ENCODE measurements at places on chromosomes 1 and 21.

- DNase-seq = no peak
Observed at GRCh38 chr1:189312499-189312898, 1165.2 kb downstream of the BRINP3 start.

DNA sequence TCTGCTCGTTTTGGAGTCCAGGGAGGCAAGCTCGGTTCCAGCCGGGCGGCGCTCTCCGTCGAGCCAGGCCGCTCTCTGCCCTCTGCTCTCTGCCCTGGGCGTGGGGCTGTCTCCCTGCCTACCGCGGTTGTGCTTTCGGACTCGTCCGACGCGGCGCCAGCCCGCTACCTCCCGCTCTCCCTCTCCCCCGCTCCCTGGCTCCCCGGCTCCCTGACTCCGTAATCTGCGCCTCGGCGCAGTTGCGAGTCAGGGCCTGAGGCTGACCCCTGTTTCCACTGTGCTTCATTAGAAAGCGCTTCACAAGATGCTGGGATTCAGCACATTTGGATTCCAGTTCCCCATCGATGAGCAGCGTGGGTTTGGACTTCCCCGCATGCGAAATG is 2.2 kb downstream of the SOX13 start:
- no peak for DNase-seq

DNA sequence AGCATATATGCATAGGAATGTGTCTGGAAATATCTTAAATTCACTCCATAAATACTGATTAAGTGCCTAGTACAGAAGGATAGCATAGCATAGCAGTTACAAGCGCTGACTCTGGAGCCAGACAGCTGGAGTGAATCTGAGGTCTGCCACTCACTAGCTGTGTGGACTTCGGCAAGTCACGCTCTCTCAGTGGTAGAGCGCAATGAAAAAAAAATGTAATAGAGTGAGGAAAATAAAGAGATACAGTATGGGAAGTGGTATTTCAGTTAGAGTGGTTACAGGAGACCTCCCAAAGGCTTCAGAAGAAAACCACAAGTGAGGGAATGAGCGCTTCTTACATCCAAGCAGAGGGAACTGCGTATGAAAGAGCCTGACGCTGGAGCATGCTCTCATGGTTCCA is 338.9 kb upstream of the PRMT6 start:
- no peak for DNase-seq

- no peak for DNase-seq
Observed at GRCh38 chr21:46150491-46151121, 4.8 kb downstream of the FTCD start.

DNA sequence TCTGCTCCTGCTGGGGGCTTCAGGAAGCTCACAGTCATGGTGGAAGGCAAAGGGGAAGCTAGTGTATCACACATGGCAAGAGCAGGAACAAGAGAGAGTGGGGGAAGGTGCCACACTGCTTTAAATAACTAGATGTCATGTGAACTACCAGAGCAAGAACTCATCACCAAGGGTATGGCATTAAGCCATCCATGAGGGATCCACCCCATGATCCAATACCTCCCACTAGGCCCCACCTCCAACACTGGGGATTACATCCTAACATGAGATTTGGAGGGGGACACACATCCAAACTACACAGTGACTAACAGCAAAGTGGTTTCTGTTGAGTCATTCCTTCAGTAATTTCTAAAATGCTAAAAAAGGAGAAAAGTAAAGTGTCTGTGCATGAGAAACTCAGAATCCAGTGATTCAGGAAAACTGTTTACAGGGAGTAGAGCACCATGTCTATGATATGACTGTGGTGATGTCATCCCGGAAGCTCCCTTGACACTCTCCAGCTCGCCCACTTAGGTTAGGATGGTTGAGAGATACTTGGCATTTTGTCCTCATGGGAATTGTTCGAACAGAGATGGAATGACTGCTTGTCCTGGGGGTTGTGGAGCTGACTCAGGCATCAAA is 50.3 kb downstream of the CHD1L start:
- no peak for DNase-seq

- no peak for DNase-seq
Observed at GRCh38 chr1:44775930-44776729, 790 bp downstream of the RPS8 start.

GRCh38 chr1:87928623-87929022 is 599.9 kb downstream of the LMO4 start:
- no peak for DNase-seq

DNA sequence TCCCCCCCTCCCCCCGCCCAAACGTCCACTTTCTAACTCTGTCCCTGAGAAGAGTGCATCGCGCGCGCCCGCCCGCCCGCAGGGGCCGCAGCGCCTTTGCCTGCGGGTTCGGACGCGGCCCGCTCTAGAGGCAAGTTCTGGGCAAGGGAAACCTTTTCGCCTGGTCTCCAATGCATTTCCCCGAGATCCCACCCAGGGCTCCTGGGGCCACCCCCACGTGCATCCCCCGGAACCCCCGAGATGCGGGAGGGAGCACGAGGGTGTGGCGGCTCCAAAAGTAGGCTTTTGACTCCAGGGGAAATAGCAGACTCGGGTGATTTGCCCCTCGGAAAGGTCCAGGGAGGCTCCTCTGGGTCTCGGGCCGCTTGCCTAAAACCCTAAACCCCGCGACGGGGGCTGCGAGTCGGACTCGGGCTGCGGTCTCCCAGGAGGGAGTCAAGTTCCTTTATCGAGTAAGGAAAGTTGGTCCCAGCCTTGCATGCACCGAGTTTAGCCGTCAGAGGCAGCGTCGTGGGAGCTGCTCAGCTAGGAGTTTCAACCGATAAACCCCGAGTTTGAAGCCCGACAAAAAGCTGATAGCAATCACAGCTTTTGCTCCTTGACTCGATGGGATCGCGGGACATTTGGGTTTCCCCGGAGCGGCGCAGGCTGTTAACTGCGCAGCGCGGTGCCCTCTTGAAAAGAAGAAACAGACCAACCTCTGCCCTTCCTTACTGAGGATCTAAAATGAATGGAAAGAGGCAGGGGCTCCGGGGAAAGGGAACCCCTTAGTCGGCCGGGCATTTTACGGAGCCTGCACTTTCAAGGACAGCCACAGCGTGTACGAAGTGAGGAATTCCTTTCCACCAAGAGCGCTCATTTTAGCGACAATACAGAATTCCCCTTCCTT is 158.1 kb downstream of the RUNX1 start:
- no peak for DNase-seq

GRCh38 chr1:201346337-201346939 is 31.0 kb downstream of the TNNT2 start:
- DNase-seq = peak; percentile 78

- DNase-seq = peak; percentile 24
Observed at GRCh38 chr1:49163031-49163430, 386.3 kb upstream of the BEND5 start.

DNA sequence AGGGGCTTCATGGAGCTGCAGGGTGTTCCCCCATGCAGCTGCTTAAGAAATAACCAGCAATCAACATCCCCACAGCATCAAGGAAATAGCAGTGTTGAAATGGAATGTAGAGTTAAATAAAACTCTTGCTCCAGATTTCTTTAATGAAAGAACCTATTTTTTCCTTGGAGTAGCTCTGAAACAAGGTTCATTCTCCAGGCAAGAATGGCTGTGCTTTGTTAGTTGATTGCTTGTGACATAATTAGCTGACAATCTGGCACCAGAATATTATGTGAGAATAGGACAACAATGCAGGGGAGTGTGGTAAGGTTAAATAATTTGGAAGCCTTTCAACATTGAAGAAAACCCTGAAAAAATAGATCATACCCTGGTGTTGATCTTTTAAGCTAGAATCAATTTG is 254.2 kb upstream of the RRP15 start:
- peak; percentile 63 for DNase-seq

- DNase-seq = peak; percentile 17
Observed at GRCh38 chr1:119347858-119348257, 20.7 kb upstream of the HAO2 start.

- no peak for DNase-seq
Observed at GRCh38 chr1:58922302-58923089, 138.6 kb upstream of the JUN start.

DNA sequence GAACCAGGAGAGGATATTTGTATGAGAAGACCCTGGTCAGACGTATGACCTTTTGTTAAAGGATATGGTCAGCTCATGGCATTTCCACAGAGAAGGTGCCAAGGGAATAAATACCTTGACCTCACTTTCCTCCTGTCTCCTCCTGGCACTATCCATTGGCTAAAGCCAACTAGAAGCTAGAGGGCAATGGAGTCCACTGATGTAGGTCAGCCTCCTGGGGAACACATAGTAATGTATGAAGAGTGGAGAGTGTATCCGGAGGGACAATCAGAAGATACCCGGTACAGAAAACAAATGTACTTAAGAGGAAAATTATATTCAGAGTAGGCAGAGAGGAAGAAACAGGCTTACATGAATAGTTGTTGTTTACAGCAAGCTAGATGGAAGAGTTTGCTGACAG is 698 bp upstream of the NTMT2 start:
- no peak for DNase-seq

- DNase-seq = no peak
Observed at GRCh38 chr1:36486439-36487335, 4.0 kb upstream of the CSF3R start.

GRCh38 chr1:196951711-196952394 is 8.3 kb downstream of the CFHR2 start:
- no peak for DNase-seq

DNA sequence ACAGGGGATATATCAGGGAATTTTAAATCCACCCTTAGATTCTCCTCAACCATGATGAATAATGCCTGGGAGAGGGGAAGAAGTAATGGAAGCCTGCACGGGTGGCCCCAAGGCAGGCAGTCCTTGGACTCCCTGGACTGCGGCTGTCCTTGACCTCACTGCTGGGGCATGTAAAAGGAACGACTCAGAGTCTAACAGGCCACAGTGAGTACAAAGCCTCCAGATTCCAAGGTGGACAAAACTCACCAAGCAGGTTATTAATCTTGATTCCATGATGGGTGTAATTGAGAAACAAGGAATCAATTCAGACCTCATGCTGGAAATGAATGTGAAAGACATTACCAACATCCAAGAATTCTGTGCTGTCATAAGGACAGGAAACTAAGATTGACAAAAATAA is 13.0 kb upstream of the ARHGAP29 start:
- DNase-seq = no peak

DNA sequence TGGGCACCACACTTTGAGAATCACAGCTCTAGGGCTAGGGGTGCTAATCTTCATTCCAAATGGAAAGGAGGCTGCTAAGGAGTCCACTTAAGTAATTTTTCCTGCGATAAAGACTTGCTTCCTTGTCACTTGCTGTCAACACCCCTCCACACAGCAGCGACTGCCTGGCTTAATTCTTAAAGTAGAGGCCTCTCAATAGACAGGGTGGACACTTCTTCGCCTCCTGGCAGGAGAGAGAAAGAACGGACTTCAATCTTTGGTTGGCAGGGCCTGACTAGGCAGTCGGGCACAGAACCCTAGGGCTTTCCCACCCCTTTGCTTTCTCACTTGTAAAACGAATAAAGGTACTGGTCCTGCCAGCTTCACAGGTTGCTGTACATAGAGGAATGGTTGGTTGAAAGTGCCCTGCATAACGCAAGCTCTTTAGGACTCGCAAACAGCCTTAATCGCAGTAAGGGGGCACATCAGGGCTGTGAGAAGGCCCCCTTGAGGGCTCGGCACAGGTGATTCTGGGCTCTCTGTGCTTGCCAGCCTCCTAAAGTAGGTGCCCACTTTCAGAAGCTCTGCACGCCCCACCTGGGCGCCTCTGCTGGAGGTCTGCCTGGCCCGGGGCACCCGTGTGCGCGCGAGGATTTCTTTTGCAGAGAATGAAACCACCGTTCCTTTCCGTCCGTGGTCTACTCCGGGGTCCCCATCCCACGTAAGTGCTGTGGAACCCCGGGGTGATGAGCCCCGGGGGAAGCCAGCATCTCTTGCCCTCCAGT is 47.6 kb upstream of the CD34 start:
- no peak for DNase-seq

DNA sequence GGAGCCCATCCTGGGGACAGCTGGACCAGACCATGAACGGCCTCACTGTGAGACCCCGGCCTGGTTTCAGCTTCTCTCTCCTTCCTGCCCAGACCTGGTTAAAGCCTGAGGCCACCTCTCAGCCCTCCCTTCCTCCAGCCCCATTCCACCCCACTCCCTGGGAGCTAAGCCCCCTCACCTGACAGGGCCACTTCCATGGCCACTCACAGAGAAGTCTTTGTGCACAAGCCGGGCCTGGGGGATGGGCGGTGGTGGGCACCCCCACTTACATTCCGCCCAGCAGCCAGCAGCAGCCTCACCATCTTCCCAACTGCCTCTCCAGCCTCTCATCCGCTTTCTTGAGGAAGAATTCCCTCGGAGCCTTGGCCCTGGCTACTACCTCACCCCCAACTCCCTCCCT is 40.4 kb downstream of the RHBG start:
- no peak for DNase-seq

- peak; percentile 90 for DNase-seq
Observed at GRCh38 chr21:45140346-45140940, 66.1 kb downstream of the ADARB1 start.

DNA sequence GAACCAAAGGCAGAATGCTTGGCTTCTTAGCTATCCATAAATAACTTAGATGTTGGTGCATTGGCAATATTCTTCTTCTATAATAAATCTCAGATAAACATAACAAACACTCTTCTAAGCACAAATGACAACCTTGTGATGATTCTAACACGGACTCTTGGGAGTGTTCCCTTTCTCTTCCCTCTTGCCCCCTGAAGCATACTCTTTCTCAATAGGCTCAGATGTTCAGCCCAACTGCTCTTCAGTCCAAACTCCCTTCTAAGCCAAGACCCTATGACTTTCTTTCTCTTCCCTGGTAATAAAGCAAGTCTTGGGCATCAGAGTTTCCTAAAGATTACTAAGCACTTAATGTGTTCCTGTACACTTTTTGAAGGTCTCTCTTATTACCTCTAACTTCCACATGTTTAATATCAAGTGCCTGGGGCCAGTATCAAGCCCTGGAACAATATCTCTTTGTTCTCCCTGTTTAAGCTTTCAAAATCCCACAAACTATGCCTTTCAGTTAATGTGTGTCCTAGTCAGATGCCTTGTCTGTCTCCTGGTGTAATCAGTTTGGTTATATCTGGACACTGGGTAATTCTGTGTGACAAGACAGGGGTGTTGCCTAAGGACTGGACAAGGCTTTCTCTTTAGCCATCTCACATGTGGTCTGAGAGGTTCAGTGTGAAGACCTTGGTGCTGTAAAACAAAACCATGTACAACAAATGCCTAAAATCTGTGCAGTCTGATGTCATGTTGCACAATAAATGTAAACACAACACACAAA is 92.9 kb upstream of the IVNS1ABP start:
- DNase-seq = peak; percentile 100

DNA sequence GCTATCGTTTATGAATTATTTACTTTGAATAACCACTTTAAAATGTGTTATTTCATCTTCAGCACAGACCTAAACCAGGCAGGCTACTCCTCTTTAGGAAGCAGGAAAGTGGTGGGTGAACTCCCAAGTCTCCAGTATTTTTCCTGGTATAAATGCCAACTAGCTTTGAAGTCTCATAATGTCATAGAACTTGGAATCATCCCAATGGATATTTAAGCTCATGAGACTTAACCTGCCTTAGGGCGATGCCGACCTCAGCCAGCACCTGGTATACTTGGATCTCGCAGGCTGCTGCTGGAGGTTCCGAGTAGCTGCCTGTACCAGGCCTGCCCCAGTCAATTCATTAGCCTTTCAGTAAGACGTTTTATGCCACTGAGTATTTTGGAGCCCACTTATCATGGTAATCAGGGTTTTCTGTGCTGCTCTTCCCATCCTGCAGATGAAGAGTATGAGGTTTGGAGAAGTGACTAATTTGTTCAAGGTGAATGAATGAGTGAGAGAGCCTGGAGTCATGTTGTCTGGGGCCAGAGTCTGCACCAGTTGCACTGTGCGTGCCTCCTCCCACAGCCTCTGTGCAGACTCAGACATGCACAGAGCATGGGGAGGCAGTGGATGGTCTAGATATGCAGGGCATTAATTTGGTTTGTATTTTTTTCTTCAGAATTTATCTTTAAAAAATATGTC is 34.9 kb downstream of the VANGL1 start:
- peak; percentile 34 for DNase-seq

All from SK-MEL-5 (cell line).